Stimulated activated memory B cell treated with anti-CD40 and anti-IgM and Interleukin-4, amounts not matched to agents 10 μg/mL and 1 μg/mL and 100 μg/mL, for 72 hours (primary cell): ENCODE measurements at places on chromosomes 2 and 18.
A peak's percentile ranks its signal among the peaks of the same experiment; 100 is the strongest.

GRCh38 chr18:75618146-75618545 lies 190.6 kb upstream of the SMIM21 start:
- ATAC-seq, result no peak

GRCh38 chr2:153110486-153110885 lies 368.1 kb downstream of the RPRM start:
- ATAC-seq, result no peak

- ATAC-seq, result no peak
These were observed 238.5 kb downstream of the GALR1 start for GRCh38 chr18:77487951-77488740.

GRCh38 chr2:39703181-39703872 lies 37.6 kb downstream of the TMEM178A start:
- ATAC-seq, result no peak

GRCh38 chr2:133365117-133365516 lies 203.1 kb downstream of the NCKAP5 start:
- ATAC-seq, result no peak

- ATAC-seq, result no peak
These were observed 46.0 kb downstream of the TMEFF2 start for GRCh38 chr2:192148620-192149321.

- ATAC-seq, result peak; percentile 91
These were observed 28.3 kb downstream of the MYO7B start for GRCh38 chr2:127563458-127564428.

GRCh38 chr2:227785293-227785692 lies 28.3 kb upstream of the CCL20 start:
- ATAC-seq, result no peak

- ATAC-seq, result no peak
These were observed 199.8 kb downstream of the DPP10 start for GRCh38 chr2:114642166-114642770.
